ENCODE measurements at places on chromosomes 7 and 10. TPM values are rescaled to one million over a fixed set of nuclear protein-coding genes. Genes with fewer than 3 reads are reported as not detected.
A peak's percentile ranks its signal among the peaks of the same experiment; 100 is the strongest.

Gene PDE1C
- 5.3 TPM for polyA plus RNA-seq

Gene ENO4
- polyA plus RNA-seq = 0.12 TPM

GRCh38 chr10:33306126-33306525 is 28.3 kb downstream of the NRP1 start:
- DNase-seq = no peak

GRCh38 chr10:69573056-69573806 is at the start of gene NEUROG3:
Gene NEUROG3 (minus strand): TSS chr10:69573422. CDS start chr10:69573043, 379 bp downstream.
- no peak for DNase-seq

DNA sequence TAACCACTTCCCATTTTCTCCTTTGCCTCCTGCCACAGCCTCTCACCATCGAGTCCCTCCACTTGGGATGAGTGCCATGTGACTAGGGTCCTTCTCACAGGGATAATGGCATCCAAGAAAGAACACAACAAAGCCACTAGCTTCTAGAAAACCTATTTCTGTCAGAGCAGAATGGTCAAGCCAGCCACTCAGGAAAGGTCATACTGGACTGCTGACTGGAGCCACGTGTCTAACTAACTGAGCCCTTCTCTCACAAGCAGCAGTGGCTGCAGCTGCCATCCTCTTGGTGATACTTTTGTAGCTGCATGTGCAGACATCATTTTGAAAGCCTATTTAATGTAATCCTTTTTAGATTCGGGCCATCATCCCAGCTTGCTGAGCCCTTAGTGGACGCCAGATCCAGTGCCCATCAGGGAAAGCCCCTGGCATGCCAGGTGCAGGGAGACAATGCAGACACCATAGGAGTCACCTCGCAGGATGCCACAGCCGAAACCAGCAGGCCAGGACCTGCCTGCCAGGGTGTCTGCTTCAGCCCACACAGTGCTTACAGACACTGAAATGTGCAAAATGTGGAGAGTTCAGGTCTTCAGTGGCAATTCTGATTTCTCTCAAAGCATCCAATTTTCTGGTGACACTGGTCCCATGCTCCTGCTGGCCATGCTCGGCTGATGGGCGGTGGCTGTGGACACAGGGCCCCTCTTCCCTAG is 98.3 kb upstream of the DDC start:
- DNase-seq = peak; percentile 79

GRCh38 chr7:4245135-4245865 is 436.8 kb upstream of the FOXK1 start:
- peak; percentile 16 for DNase-seq
